Kidney tubule cell (primary cell): ENCODE measurements at places on chromosomes 2 and 18.

- DNase-seq: no peak
These were observed 509.2 kb upstream of the SOX11 start for GRCh38 chr2:5183031-5183430.

GRCh38 chr2:120606931-120607330 is 128.7 kb upstream of the GLI2 start:
- no peak for DNase-seq

DNA sequence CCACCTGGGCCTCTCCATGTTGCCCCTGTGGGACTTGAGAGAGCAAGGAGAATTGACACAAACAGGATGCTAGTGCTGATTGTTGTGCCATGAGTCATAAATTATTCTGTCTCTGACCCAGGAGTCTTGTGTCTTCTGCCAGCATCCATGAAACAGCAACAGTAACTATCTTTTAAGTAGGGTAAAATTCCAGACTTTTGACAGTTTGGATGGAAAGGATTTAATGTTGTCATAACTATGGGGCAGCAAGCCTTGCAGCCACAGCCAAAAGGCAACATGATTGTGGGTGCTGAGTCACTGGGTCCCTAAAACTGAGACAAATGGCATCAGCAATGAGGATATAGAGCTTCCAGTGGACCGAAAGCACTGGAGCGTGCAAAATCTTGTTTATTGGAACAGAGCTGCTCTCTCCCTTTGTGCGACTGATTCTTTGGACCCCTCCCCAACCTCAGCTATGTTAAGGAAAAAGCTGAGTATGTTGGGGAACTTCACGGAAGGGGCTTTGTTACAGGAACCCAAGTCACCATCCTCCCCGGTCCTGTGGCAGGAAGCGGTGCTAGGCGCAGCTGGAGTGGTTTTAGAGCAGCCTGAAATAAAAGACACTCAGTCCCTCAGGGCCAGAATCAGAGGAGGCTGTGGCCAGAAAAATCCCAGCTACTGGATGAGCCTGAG is 9.6 kb upstream of the ITPRIPL1 start:
- DNase-seq: peak; percentile 82

DNA sequence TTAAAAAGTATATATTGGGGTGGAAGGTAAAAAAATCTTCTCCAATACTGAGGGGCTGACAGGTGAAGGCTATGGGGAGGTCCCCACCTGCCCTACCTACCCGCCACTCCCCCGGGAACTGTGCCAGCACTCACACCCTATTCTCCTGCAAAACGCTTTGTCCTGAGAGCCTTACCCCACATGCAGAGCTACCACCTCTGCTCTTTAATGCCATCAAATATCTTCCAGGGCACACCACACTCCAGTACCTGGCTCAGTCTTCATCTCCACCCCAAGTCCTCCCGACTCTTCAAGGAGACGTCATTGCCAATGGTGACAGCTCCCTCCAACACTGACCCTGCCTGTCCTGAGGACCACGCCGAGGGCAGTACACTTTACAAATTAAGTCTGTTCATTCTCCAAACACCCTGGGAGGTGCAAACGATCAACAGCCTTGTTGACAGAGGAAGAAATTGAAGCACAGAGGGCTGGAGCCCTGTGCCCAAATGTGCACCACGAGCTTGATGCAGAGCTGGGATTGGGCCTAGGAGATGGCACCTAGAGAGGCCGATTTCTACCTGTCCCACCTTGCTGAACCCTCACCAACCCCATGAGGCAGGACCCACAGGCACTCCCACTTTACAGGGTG is 6.0 kb upstream of the GPR55 start:
- DNase-seq: no peak

DNA sequence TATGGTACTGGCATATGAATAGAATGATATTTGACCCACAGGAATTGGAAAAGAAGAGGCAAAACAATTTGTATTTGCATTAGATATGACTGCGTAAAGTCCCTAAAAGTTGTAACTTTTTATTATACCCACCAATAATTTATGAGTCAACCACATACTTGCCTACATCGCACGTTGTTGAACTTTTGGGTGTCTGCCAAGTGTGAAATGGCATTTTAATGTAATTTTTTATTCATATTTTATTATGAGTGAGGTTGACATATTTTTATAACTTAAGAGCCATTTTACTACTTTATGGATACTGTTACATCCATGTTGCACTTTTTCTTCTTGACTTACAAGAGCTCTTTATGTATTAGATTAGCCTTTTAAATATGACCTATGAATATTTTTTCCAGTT is 4.6 kb downstream of the DSC2 start:
- no peak for DNase-seq

GRCh38 chr2:144085016-144085415 is 434.9 kb downstream of the ZEB2 start:
- DNase-seq: peak; percentile 6

DNA sequence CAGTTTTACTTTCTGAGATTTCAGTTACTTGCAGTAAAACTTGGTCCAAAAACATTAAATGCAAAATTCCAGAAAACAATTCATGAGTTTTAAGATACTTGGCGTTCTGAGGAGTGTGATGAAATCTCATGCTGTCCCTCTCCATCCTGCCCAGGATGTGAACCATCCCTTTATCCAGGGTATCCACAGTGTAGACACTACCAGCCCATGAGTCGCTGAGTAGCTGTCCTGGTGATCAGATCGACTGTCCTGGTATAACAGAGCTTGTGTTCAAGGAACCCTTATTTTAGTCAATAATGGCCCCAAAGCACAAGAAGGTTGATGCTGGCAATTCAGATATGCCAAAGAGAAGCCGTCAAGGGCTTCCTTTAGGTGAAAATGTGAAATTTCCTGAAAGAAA is 3.2 kb downstream of the SP100 start:
- DNase-seq: no peak

DNA sequence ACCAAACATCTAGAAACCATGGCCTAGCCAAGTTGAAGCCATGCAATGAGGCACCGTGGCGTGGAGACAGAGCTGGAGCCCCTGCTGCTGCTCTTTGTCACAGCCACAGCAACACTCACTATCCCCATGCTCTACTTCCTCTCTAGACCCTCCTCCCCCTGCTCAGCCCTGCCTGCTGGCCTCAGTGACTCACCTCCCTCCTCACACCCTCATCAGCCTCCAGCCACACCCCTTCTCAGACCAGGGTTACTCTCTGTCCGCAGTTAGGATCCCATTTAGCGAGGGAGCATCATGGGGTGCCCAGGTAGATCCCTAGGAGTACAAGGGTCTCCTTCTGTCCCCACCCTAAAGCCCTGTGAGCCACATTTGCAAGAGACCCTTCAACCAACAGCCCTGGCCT is 25.4 kb upstream of the SOX11 start:
- peak; percentile 51 for DNase-seq

DNA sequence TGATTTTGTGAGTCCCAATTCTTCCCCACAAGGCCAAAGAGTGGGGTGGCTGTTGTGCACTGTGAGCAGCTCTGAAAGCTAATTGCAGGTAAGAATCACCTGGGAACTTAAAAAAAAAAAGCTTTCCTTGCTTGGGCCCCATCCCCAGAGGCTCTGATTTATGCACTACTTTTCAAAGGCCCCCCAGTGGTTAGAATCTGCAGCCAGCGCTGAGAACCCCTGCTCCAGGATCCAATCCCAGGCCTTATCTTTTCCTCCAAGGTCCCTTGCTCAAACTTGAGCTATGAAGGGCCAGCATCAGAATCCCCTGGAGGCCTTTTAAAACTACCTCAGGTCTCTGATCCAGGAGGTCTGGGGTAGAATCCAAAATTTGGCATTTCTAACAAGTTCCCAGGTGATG is 156.8 kb downstream of the UXS1 start:
- DNase-seq: no peak

DNA sequence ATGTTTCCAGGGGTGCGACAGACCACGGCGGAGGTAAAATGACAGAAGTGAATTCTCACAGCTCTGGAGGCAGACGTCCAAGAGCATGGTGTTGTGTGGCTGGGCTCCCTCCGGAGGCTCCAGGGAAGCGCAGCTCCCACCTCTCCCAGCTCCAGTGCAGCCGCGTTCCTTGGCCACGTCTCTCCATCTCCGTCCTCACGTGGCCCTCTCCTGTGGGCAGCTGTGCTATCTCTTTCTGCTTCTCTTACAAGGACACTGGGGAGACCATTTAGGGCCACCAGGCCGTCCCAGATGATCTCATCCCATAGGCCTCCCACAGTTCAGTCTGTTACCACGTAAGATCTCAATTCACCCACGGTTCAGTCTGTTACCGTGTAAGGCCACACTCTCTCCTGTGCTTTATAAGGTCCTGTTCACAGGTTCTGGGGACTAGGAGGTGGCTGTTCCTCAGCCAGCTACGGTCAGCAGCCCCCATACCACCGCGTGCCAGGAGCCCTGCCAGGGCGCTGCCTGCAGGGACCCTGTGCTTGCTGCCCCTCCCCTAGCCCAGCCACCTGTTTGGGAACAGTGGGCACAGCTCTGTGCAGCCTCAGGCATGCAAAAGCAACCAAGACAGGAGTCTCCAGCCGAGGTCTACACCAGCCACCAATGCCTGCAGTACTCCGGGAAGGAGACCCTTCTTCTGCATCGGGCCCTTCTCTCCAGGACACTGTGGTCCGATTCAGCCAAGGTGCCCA is 2.9 kb upstream of the MAB21L4 start:
- DNase-seq: no peak

- no peak for DNase-seq
These were observed 10.7 kb downstream of the GPR45 start for GRCh38 chr2:105252271-105252670.

GRCh38 chr2:111057045-111057444 is 63.7 kb upstream of the BCL2L11 start:
- DNase-seq: no peak

- no peak for DNase-seq
These were observed 105.3 kb downstream of the HDAC4 start for GRCh38 chr2:239295377-239296019.

DNA sequence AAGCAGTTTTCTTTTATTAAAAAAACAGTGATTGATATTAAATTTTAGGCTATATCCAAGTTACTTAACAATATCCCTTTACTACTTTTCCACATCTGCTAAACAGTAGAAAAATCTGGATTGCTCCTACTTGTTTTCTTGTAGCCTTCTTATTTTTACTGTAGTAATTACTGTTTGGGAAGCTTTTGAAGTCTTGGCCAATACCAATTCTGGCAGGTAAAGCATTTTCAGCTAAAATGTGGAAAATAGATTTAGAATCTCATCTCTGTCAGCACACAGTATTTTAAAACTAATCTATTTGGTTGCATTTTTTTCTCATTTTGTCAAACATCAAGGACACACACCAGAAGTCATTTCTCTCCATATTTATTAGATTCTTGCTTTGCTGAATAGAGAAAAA is 1485.7 kb upstream of the PIK3C3 start:
- no peak for DNase-seq

DNA sequence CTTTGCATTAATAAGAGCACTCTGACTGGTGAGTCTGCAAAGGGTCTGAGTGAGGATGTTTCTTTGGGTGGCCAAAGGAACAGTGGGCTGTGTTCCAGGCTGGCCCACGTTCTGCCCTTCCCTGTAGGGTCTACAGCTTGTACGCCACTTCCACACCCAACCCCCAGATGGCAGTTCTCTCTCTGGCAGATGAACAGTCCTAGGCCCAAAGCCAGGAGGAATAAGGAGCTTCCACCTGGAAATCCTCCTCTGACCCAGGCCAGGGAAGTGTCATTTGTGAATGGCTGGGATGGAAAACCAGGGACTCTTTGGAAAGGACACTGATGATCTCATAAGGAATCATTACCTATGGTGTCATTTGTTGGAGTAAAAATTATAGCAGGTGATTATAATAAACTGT is 6.6 kb downstream of the OTOF start:
- DNase-seq: no peak

- DNase-seq: peak; percentile 64
These were observed 54.6 kb downstream of the DCC start for GRCh38 chr18:52394602-52395001.

DNA sequence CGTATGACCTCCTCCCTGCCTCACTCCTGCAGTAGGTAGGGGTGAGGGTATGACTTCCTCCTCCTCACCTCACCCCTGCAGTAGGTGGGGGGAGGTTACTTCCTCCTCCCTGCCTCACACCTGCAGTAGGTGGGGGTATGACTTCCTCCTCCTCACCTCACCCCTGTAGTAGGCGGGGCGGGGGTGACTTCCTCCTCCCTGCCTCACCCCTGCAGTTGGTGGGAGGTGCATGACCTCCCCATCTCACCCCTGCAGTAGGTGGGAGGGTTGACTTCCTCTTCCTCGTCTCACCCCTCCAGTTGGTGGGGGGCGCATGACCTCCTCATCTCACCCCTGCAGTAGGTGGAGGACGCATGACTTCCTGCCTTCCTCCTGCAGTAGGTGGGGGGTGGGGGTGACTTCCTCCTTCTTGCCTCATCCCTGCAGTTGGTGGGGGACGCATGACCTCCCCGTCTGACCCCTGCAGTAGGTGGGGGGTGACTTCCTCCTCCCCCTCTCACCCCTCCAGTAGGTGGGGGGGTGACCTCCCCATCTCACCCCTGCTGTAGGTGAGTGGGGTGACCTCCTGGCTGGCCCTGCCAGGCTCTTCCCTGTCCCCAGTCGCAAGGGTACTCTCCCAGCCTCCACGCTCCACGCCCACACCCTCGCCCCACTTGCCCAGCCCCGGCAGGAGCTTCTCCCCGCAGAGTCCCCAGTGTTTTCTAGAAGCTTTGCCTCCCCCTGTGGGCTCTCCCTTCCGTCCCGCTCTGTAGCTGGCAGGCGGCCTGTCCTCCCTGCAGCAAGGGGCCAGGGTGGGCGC is 39.3 kb downstream of the TSHZ1 start:
- no peak for DNase-seq

DNA sequence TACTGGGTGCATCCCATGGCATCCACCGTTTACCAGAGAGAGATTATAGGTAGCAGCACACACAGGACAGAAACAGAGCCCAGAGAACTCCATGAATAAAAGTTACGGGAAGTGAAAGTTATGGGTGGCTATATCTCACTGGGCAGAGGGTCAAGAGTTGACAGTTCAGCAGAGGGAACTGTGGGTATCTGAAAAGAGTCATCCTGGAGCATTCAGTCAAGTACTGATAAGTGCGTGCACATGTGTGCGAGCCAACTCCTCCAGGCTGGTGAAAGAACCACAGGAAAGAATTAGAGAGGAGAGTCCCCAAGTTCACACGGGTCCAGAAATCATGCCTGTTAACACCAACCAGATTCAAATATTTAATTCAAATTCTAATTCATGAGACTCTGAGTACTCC is 1588.2 kb downstream of the LRP1B start:
- DNase-seq: no peak

GRCh38 chr2:134232868-134233727 is 20.8 kb upstream of the MGAT5 start:
- DNase-seq: peak; percentile 42

- peak; percentile 76 for DNase-seq
These were observed 54.9 kb upstream of the CAPN13 start for GRCh38 chr2:30862054-30862651.

GRCh38 chr18:37662099-37662498 is 96.5 kb upstream of the CELF4 start:
- no peak for DNase-seq

DNA sequence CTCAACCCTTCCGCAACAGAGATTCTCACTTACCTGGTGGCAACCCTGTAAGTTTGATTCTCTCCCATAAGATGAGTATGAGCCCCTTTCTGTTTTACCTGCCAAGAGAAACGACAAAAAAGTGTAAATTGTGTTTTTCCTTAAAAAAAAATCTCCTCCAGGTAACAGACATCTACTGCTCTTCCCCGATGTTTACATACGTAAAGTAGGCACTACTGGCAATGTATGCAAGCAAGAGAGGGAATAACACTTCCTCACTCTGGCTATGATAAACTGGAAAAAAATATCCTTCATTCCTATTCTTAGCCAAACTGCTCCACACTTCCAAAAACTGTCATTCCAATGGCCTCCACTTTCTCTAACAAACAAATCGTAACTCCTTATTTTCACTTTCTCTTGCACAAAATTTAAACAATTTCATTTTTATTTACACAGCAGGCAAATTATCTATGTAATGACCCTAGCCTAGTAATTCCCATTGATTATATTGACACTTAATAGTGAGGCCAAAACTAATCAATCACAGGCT is 184.5 kb downstream of the TCF4 start:
- no peak for DNase-seq
